ENCODE measurements at places on chromosomes 1 and 21. TPM values are rescaled to one million over a fixed set of nuclear protein-coding genes. Genes with fewer than 3 reads are reported as not detected.

PSEN2 gene
- total RNA-seq = 17.0 TPM

GRCh38 chr21:31252611-31253010 lies 91.5 kb downstream of the TIAM1 start:
- H3K27me3 ChIP-seq = no peaks in the 10 kb centered on the region
- no peaks in the 10 kb centered on the region for H3K4me1 ChIP-seq
- peaks cover 4% of the 10 kb centered on the region for H3K36me3 ChIP-seq
- H3K27ac ChIP-seq = no peak overlapping the region
- no peak overlapping the region for H3K4me3 ChIP-seq
- DNase-seq = no peak

DNA sequence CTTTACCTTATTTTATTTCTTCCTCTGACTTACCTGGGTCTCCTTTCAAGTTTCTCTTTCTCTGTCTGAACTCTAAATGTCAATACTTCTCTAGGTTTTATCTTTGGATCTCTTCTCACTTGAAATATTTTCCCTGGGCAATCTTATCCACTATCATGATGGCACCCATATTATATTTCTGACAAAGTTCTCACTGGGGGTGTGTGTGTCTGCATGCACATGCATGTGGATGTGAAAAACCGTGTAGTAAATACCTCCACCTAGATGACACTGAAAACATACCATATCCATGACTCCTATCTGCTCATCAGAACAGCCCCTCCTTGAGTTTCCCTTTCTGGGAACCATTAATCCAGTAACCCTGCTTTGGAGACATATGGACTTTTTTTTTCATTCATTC lies 30.9 kb downstream of the DNASE2B start:
- no peak for DNase-seq
- H3K4me1 ChIP-seq = peaks cover 3% of the 10 kb centered on the region
- no peak overlapping the region for H3K4me3 ChIP-seq
- peaks cover 5% of the 10 kb centered on the region for H3K27me3 ChIP-seq
- no peak overlapping the region for H3K27ac ChIP-seq

DNA sequence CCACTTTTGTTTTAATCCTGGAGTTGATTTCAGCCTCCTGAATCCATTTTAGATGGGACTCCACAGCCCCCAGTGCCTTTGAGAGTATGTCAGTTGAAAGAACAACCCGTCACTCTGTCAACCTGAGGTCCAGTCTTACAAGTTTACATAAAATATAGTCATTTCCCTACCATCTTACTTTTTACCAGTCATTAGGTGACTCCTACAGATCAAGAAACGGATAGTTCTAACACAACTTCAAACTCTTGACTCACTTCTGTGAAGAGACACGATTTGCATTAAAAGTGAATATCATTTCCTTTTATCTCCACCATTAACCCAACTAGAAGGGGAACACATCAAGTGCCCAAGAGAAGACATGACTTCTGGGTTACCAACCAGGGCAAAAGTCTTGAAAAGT lies 147.1 kb downstream of the NTPCR start:
- H3K4me3 ChIP-seq = no peak overlapping the region
- no peak for DNase-seq
- H3K27ac ChIP-seq = no peak overlapping the region
- H3K27me3 ChIP-seq = no peaks in the 10 kb centered on the region

GRCh38 chr1:6347641-6348487 lies 45.7 kb downstream of the ACOT7 start:
- H3K4me1 ChIP-seq = peaks cover 19% of the 10 kb centered on the region
- peaks cover 11% of the 10 kb centered on the region for H3K36me3 ChIP-seq
- H3K27ac ChIP-seq = peak overlapping the region; percentile 84
- peak overlapping the region; percentile 56 for H3K4me3 ChIP-seq
- DNase-seq = peak; percentile 54

DNA sequence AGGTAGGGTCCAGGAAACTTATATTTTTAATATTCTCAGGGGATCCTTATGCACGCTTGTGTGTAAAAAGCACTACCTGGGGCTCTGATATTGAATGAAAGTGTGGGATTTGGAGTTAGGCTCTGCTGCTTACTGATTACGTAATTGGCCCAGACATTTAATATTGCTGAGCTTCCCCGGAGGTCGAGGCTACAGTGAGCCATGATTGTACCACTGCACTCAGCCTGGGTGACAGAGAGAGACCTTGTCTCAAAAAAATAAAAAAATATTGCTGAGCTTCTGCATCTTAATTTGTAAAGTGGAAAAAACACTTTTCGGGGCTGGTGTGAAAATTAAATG lies 62.2 kb upstream of the KIF26B start:
- no peak overlapping the region for H3K27ac ChIP-seq
- no peak overlapping the region for H3K4me3 ChIP-seq
- no peaks in the 10 kb centered on the region for H3K27me3 ChIP-seq
- DNase-seq = no peak
- no peaks in the 10 kb centered on the region for H3K36me3 ChIP-seq

GRCh38 chr1:215845234-215845891 lies 278.3 kb downstream of the KCTD3 start:
- DNase-seq = no peak
- no peak overlapping the region for H3K27ac ChIP-seq
- H3K36me3 ChIP-seq = no peaks in the 10 kb centered on the region
- H3K4me3 ChIP-seq = no peak overlapping the region

GRCh38 chr1:218775501-218776021 lies 398.1 kb upstream of the LYPLAL1 start:
- DNase-seq = no peak
- H3K27ac ChIP-seq = no peak overlapping the region
- no peak overlapping the region for H3K4me3 ChIP-seq
- no peaks in the 10 kb centered on the region for H3K27me3 ChIP-seq
- no peaks in the 10 kb centered on the region for H3K36me3 ChIP-seq
- H3K4me1 ChIP-seq = no peaks in the 10 kb centered on the region
